ENCODE measurements at places on chromosomes 4 and X.

DNA sequence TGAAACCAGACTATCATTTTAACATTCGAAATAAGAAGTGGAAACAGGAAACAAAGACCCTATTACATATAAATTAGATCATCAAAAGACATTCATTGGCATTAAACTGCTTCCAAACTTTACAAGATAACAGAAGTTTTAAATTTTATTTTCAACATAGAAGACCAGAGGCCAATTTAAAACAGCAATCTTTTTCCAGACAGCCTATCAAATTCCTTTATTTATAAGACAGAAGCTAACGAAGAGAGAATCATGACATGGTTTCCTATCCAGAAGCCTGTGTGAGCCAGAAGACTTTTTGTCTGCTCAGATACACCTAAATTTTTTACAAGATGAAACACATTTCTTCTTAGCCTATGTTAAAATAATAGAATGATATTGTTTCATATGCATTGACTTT, 291.9 kb downstream of the PPP3CA start:
- DNase-seq, result no peak

GRCh38 chr4:99090481-99091215, 2.1 kb upstream of the ADH5 start:
- no peak for DNase-seq

GRCh38 chr4:165118256-165118909, 5.7 kb upstream of the TMEM192 start:
- no peak for DNase-seq

DNA sequence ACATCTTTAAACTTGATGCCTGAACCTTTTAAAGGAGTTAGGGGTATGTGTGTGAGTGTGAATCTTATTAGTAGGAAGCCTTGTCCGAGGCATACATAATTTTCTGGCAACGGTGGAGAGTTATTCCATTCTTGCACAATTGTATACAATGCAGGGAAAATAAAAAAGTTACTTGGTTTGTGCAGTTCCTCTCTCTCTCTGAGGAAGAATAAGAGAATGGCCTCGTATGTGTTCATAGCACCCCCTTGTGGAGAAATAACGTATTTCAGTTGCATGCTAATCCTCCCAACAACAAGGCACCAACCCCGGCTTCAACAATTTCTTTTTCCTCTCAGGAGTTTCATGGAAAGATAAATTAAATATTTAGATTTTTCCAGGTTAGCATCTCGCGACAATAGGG, 33.7 kb upstream of the FGF13 start:
- DNase-seq, result no peak

- no peak for DNase-seq
Measured at GRCh38 chrX:21723084-21723483, 34.8 kb downstream of the SMPX start.
